Activated CD8-positive, alpha-beta memory T cell treated with anti-CD3 and anti-CD28 coated beads for 1 hour (primary cell): ENCODE measurements at places on chromosomes 12 and 14.

GRCh38 chr12:4809449-4810218, 89.4 kb downstream of the GALNT8 start:
- DNase-seq, result no peak

- DNase-seq, result no peak
Measured at GRCh38 chr12:73374360-73374759, 1102.2 kb downstream of the TRHDE start.

DNA sequence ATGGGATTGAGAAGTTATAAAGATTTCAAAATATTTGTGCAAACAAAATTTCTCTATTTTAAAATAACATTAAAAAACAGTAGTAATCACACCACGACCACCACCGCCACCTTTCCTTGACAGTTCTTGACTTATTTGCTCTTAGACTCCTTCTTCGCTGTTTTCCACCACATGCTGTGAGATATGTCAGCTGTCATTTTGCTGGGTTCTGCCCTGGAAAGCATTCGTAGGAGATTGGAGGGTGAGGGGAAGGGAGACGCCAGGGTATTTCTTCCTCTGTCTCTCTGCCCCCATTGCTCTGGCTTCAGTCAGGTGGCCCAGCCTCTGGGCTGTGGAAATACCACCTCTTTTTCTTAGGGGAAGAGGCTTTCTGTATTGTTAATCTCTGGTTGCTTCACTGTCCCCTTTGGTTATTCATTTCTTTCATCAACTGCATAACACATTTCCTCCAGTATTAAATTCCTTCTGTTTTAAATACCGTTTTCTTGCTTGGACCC, 186.2 kb downstream of the NEDD1 start:
- no peak for DNase-seq

DNA sequence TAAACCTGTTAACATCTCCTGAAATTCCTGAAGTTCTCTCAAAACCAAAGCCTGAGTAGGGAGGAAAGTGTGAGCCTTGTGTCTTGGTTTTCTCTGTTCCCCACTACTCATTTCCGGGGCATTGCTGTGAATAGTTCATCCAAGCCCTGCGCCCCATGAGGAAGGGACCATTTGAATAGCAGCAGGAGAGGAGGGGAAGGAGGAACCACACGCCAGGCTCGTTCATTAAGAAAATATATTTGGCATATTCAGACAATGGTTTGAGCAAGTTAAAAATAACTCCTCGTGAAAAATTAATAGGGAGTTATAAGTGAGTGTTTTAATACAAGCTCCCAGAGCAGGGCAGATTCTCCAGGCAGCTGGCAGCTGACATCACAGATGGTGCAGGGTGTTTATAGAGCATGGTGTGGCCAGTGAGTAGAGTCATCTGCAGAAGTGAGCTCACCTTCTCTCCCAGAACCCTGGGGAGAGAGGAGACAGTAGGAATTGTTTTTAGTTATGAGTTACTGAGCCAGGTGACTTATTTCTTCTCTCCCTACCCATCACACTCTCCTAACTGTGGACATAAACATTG, 29.5 kb upstream of the CISTR start:
- no peak for DNase-seq

- DNase-seq, result no peak
Measured at GRCh38 chr14:74829251-74829650, 46.7 kb downstream of the PROX2 start.

- no peak for DNase-seq
Measured at GRCh38 chr14:92582706-92583452, 69.3 kb downstream of the RIN3 start.

GRCh38 chr12:124667506-124668326, 100.3 kb upstream of the NCOR2 start:
- no peak for DNase-seq
